ENCODE measurements at places on chromosomes 16 and 17. TPM values are rescaled to one million over a fixed set of nuclear protein-coding genes. Genes with fewer than 3 reads are reported as not detected.

- H3K4me3 ChIP-seq = no peak overlapping the region
- H3K36me3 ChIP-seq = no peaks in the 10 kb centered on the region
- H3K4me1 ChIP-seq = no peaks in the 10 kb centered on the region
- DNase-seq = no peak
These were observed 165.0 kb upstream of the ELAC2 start for GRCh38 chr17:13182854-13183253.

- peaks cover 2% of the 10 kb centered on the region for H3K27me3 ChIP-seq
- DNase-seq = no peak
- H3K4me3 ChIP-seq = no peak overlapping the region
These were observed 10.1 kb downstream of the ERN2 start for GRCh38 chr16:23702951-23703350.

DNA sequence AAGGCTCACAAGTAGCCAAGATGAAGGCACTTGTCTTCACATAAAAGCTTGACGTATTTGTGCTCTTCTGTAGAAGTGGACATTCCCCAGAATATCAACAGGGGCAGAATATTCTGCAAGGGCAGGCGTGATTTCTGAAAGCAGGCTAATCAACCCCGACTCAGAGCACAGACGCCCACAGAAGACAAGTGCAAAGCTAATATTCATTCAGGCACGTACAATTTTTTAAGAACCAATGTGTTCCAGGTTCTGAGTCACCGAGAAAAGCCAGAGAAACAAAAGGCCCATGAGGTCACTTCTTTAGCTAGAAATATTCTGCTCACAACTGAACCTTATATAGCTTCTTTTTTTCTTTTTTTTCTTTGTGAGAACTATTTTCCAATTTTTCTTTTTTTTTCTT is 121.6 kb downstream of the DNAH9 start:
- no peak overlapping the region for H3K4me3 ChIP-seq
- H3K27ac ChIP-seq = no peak overlapping the region
- no peak for DNase-seq
- no peaks in the 10 kb centered on the region for H3K36me3 ChIP-seq
- no peaks in the 10 kb centered on the region for H3K27me3 ChIP-seq

ZNF423 gene
- not detected for total RNA-seq

DNA sequence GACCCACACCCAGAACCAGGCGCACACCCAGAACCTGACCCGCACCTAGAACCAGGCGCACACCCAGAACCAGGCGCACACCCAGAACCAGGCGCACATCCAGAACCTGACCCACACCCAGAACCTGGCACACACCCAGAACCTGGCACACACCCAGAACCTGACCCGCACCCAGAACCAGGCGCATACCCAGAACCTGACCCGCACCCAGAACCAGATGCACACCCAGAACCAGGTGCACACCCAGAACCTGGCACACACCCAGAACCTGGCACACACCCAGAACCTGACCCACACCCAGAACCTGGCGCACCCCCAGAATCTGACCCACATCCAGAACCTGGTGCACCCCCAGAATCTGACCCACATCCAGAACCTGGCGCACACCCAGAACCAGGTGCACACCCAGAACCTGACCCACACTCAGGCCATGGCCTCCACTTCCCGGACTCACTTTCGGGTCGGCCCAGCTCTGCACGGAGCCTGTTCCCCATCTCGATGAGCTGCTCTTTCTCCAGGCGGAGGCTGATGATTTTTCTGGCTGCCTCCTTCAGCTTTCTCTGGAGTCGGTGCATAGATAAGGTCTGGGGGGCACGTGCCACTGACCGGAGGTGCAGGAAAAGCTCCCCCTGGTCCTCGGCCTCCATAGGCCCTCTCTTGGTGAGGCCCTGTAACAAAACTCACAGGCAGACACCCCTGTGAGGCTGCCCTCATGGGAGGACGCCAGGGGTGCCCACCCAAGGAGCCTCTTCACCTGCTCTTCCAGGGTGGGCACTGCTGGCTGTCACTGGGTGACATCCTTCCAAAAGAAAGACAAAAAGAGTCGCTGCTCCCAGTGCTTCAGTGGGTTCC is 53.3 kb upstream of the FASN start:
- DNase-seq = no peak
- H3K27ac ChIP-seq = no peak overlapping the region
- no peak overlapping the region for H3K4me3 ChIP-seq
- peaks cover 5% of the 10 kb centered on the region for H3K4me1 ChIP-seq
- no peaks in the 10 kb centered on the region for H3K27me3 ChIP-seq
